ENCODE measurements at places on chromosomes 6 and 20.

- DNase-seq: no peak
These were observed 4.2 kb downstream of the BTNL2 start for GRCh38 chr6:32402812-32403211.

GRCh38 chr20:24743641-24744040 is 205.4 kb upstream of the CST7 start:
- DNase-seq: no peak

DNA sequence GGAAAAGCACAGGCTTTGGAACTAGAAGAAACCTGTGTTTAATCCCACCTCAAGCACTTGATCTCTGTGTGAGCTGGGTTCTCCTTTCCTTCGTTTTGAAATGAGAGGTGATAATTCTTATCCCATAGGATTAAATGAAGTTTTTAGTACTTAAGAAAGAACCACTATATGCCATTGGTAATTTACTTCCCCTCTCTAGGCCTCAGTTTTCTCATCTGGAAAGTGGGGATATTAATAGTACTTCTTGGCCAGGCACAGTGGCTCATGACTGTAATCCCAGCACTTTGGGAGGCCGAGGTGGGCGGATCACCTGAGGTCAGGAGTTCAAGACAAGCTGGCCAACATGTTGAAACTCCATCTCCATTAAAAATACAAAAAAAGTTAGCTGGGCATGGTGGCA is 14.1 kb downstream of the REM1 start:
- DNase-seq: no peak

DNA sequence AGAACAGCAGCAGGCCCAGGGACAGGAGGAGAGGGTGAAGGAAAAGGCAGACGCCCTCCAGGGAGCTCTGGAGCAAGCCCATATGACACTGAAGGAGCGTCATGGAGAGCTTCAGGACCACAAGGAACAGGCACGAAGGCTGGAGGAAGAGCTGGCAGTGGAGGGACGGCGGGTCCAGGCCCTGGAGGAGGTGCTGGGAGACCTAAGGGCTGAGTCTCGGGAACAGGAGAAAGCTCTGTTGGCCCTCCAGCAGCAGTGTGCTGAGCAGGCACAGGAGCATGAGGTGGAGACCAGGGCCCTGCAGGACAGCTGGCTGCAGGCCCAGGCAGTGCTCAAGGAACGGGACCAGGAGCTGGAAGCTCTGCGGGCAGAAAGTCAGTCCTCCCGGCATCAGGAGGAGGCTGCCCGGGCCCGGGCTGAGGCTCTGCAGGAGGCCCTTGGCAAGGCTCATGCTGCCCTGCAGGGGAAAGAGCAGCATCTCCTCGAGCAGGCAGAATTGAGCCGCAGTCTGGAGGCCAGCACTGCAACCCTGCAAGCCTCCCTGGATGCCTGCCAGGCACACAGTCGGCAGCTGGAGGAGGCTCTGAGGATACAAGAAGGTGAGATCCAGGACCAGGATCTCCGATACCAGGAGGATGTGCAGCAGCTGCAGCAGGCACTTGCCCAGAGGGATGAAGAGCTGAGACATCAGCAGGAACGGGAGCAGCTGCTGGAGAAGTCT is 25.5 kb downstream of the C20orf173 start:
- no peak for DNase-seq

GRCh38 chr6:129681913-129682205 is 28.1 kb downstream of the ARHGAP18 start:
- no peak for DNase-seq

DNA sequence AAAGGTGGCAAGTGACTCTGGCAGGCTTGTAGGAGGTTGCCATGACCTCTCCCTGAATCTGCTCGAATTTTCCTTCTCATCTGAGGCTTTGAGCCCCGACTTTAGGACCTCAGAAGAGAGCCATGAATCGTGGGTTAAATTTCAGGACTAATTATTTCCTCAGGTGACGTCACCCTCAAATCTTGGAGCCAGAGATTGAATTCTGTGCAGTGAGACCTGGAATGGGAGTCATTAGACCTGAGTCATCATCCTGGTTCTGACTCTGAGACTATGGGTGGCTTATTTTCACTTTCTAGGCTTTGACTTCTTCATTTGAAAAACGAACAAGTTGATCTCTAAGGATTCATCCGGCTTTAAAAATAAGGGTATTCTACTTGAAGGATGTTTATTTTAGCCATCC is 48.5 kb upstream of the PDYN start:
- DNase-seq: peak; percentile 86

GRCh38 chr20:38307371-38308046 is 3.6 kb downstream of the BPI start:
- peak; percentile 90 for DNase-seq

GRCh38 chr6:53651205-53651763 is 14.3 kb downstream of the KLHL31 start:
- DNase-seq: peak; percentile 82

- peak; percentile 88 for DNase-seq
These were observed 23.7 kb downstream of the MOCS3 start for GRCh38 chr20:50982363-50982762.

GRCh38 chr6:137685798-137686375 is 181.2 kb upstream of the TNFAIP3 start:
- DNase-seq: no peak

DNA sequence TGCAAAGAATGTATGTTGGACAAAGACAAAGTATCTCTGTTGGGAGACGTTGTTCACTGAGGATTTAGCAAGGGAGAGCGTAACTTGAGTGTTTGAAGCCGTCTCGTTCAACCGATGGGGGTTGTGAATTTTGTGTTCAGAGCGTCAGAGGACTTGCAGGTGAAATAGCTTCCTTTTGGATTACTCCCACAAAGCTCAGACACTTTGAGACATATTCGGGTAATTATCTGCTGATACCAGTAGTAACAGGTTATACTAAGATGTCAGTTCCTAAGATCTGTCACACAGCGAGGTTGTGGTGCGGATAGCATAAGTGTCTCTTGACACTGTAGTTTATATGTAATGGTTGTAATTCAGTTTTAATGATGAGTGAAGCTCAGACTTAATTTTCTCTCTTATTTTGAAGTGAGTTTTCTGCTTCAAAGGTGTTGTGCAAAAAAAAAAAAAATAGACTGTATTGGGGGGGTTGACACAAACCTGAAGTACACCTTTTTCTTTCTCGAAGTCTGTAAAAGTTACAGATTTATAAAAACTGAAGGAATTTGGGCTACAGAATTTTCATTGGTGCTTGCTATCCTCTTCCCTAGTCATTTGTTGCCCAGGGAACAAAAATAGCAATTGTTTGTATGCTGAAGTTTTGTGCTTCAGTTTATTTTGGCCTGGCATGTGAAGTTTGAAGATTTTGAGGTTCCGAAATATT is 1.7 kb downstream of the ASXL1 start:
- peak; percentile 41 for DNase-seq

DNA sequence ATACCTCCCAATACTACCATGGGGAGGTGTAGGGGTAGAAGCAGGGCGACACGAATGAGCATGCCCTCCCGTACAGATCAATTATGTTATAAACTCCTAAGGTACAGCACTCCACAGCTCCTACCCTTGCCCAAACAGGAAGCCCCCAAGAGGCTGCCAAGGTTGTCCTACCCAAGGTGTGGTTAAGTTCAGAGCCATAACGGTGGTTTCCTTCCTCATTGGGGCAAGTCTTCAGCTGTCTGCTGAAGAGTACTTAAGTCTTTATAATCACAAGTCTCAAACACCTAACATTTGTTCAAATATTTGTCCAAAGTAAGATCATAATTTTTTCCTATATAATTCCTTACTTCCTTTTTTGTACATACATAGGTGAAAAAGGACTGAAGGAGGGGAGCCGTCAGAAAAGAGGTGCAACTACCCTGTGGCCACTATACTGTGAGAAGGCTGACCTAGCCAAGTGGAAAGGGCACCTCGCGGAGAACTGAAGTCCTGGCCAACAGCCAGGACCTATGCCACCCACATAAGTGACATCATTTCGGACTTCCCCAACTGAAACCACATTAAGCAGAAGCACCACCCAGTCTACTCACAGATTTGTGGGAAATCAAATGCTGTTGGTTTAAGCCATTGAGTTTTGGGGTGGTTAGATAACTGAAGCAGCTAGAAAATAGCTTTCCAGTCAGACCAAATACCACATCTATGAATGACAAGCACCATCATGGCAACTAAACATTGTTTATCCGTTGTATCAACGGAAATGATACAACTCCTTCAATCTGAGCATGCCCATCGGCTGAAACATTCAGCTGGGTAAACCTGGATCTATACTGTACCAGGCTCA is 2.9 kb upstream of the RAB22A start:
- DNase-seq: peak; percentile 98

DNA sequence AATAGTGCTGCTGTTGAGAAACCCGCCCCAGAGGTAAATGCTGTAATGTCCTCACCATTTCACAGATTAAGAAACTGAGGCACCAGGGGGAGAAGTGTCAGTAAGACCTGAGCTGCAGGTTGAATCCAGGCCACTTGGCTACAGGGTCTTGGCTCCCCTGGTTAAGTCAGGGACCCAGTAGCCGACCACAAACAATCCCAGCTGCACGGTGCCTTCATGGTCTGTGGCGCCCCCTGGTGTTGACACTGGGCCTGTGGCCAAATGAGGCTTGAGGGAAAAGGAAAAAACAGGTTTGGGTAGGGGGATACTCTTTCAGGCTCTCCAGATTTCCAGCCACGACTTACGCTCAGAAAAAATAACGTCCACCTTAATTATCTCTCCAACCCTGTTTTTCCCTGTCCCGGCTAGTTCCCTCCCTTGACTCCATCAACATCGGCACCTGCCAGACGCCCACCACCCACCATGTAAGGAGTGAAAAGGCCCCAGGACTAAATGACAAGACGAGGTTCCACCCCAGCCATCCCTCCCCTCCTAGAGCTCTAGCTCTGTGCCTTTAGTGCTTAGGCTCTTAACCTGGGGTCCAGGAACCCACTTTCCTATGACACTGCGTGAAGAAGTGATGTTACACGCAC is 47.7 kb upstream of the POLR1H start:
- peak; percentile 12 for DNase-seq

DNA sequence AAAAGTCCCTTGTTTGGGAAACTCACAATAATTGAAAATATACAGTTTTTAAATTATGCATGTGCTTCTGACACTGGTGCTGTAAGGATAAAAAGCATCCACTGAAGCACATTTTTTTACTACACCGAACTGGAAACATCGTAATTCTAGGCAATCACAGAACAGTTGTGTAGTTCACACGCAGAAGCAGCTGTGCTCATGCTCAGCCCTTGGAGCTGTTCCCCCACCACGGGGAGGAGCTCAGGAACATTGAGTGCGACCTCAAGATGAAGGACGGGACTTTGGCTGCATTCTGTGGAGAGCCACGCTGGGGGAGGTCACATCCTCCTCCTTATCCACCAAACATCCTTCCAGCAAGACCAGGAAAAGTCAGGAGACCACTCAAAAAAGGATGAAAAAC is 466.3 kb upstream of the CDH4 start:
- DNase-seq: no peak

DNA sequence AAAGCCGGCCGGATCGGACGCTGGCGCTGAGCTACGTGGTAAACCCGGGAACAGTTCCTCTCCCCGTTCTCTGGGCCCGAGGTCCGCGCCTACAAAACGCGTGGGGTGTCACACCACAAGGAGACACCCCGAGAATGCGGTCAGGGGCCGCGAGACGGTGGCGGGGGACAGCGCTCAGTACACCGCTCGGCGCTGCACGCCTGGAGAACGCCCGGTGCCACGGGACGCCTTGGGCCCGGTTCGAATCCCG is 670 bp downstream of the NCOA5 start:
- DNase-seq: no peak

GRCh38 chr6:35359744-35360348 is 17.5 kb downstream of the PPARD start:
- DNase-seq: peak; percentile 99

- no peak for DNase-seq
These were observed 181.1 kb downstream of the REV3L start for GRCh38 chr6:111301946-111302345.

- no peak for DNase-seq
These were observed 192.4 kb upstream of the MYLIP start for GRCh38 chr6:15936503-15936902.

- DNase-seq: no peak
These were observed 94.3 kb upstream of the OLIG3 start for GRCh38 chr6:137588472-137588871.

DNA sequence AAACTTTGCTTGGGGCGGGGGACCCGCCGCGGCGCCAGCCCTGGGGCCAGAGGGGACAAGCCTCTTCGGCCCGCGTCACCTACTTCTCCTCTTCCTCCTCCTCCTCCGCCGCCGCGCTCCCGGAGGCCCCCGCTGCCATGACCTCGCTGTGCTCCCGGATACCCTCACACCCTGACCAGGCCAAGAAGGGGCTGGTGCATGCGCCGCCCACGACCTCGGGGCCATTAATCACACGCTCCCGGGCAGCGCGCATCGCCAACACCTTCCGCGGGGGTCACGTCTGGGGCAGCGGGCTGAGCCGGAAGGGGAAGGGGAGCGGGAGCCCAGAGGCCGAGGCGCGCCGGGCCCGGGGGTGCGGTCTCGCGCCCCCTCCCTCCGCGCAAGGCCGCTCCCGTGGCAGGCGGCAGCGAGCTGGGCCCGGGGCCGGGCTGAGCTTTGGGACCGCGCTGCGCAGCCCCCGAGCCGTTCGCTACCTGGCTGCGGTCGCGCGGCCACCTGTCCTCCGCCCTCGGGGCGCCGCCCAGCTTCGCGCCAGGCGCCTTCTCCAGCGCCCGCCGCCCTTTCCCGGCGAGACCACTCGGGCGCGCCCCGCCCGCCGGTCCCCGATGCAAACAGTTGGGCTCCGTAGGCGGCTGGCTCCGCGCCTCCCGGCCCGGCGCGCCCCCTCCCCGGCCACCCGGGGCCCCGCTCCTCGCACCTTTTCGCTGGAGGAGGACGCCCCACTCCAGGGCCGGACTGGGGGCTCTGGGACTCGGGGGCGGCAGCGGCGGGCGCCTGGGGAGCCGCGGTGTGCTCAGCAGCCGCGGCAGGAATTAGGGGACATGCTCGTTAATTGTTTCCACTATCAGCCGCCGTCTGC is 575 bp upstream of the CNR1 start:
- no peak for DNase-seq

- DNase-seq: peak; percentile 100
These were observed 164.4 kb downstream of the SIM1 start for GRCh38 chr6:100300221-100300736.

DNA sequence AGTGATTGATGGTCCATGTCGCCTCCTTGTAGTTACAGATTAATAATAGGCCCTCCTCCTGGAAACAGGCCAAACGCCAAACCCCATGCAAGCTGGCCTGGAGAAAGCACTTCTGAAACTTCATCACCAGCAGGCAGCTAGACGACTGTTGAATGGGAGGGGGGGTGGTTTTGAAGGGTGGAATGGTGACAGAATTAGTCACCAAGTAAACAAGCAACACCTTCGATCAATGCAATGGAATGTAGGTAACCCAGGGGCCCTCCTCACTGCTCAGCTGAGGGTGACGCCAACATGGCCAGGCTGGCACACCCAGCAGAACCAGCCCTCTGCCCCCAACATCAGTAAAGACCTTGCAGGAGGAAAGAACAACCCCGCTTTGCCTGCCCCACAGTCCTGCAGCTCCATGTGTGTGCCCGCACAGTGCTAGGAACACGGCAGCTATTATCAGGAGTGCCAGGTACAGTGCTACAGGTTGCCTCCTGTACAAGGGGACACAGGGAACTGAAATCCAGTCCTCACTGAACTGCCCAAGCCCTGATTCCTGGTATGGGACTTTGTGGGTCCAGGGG is 2.7 kb downstream of the BCAS1 start:
- DNase-seq: peak; percentile 95

GRCh38 chr6:162702446-162702845 is 25.1 kb downstream of the PRKN start:
- no peak for DNase-seq
